GM23338 (cell line): ENCODE measurements at places on chromosomes 1 and 21. TPM values are rescaled to one million over a fixed set of nuclear protein-coding genes. Genes with fewer than 3 reads are reported as not detected.

DNA sequence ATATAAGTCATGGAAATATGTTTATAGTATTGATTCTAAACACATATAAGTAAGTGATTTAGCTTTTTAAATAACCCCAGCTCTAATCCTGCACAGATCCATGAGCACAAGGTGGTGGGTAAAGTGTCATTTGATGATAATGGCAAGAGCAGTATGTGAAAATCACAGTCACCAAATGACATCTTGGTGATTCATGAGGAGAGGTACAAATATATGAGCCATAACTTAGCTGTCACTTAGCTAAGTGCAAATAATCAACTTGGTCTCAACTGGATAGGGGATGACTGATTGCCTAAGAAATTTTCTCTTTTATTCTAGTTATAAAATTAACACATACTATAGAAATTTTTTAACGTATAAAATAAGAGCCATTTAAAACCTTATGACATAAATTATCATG is 198.1 kb downstream of the ZZZ3 start:
- no peaks in the 10 kb centered on the region for H3K27me3 ChIP-seq
- H3K4me3 ChIP-seq: no peak overlapping the region
- H3K36me3 ChIP-seq: no peaks in the 10 kb centered on the region
- no peak overlapping the region for H3K27ac ChIP-seq
- no peak for DNase-seq
- H3K4me1 ChIP-seq: no peaks in the 10 kb centered on the region

DNA sequence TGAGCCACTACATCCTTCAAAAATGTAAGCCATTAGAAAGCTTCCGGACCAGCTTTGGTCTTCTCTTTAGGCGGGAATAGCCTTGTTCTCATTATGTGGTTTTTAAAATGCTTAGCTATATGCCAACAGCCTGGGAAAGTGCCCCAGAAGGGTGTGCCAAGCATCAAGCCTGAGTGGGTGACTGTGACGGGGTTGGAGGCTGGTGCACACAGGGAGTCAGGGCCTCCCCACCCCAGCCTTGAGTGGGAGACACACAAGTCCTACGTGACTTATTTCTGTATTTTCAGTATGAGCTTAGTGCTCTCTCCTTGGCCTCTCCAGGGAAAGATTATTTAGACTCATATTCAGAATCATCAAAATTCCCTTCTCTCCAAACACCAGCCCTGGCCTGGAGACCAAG is 9.8 kb downstream of the UBASH3A start:
- H3K4me3 ChIP-seq: no peak overlapping the region
- no peaks in the 10 kb centered on the region for H3K27me3 ChIP-seq
- no peaks in the 10 kb centered on the region for H3K36me3 ChIP-seq
- no peak for DNase-seq

DNA sequence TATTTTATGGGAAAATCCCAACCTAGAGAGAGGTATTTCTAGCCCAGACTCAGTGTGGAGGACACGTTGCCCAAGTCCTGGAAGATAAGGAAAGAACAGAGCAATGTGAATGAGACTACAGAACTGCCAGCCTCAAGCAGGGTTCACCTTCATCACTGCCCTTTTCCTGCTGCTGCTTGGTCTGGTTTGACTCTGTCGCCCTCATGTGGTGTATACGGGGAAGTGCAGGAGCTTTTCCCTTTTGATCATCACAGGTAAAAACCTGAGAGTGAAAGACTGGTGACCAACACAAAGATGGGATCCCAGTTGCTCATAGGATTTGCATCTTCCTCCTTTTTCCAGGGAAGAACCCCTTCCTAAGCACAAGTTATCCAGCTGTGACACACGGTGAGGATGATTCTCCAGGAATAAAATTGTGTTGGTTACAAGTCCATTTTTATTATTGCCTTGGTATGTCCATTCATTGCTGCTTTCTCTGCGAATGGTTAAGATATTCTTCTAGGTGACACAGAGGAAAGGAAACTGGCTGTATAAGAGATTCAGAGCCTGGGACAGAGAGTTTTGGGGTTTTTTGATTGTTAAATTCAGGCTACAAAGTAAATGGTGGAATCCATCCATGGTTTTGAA is 89.5 kb upstream of the CD53 start:
- H3K27ac ChIP-seq: no peak overlapping the region
- no peaks in the 10 kb centered on the region for H3K36me3 ChIP-seq
- H3K27me3 ChIP-seq: peaks cover 16% of the 10 kb centered on the region
- H3K4me3 ChIP-seq: no peak overlapping the region

DNA sequence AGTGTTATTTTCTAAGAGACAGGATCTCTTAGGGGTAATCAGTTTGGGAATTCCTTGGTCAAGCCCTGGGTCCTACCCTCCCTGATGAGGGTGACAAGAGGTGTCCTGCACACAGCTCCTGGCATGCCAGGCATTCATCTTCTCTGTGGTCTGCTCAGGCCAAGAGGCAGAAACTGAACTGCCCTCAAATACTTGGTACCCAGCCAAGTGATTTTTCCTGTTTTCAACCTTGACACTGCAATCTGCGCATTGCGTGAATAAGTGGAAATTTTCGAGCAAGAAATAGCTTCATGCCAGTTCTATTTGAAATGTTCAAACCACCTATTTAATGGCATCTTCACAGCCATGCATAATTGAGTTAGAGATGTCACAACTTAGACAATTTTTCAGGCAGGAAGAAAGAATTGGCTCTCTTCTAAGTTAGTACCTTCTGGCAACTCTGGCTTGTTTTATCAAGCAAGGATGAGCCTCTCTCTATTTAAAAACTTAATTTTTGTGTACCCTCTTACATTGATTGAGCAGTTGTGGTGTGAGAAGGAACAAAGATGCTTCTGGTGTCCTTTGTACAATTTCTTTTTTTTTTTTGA is 27.0 kb downstream of the DNM3 start:
- H3K36me3 ChIP-seq: no peaks in the 10 kb centered on the region
- no peak overlapping the region for H3K27ac ChIP-seq
- no peak for DNase-seq
- peaks cover 18% of the 10 kb centered on the region for H3K4me1 ChIP-seq
- no peak overlapping the region for H3K4me3 ChIP-seq
- H3K27me3 ChIP-seq: no peaks in the 10 kb centered on the region

DNA sequence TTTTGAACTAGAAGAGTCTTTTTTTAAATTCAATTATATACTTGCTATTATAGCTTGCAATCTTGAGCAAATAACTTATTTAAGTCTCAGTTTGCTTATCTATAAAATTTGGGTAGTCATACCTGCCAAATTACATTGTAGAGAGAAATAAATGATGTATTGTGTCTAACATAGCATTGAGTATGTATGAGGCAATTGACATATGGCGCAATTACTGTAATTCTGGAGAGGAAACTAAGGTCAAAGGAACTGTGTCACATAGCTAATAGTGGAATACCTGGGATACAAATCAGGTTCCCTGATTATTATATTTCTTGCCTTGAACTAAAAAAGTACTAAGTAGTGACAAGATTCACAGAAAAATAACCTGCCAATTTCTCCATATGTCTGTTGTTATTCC is 302.5 kb downstream of the PDE4B start:
- no peaks in the 10 kb centered on the region for H3K4me1 ChIP-seq
- H3K36me3 ChIP-seq: no peaks in the 10 kb centered on the region
- DNase-seq: no peak

DNA sequence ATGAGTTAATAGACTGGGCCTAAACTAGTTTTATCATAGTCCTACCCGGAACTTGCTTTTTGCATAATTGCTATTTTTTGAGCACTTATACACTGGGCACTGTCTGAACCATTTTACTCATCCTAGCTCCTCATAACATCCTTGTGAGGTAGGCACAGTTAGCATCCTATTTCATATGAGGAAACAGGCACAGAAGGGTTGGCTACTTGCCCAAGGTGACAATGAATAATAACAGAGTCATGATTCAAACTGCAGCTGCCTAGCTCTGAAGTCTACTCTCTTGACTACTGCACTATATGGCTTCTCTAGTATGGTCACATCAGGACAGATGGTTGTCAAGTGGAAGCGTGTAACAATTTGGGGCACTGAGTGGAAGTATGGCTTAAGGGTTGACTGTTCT is 18.2 kb upstream of the RC3H1 start:
- H3K27me3 ChIP-seq: no peaks in the 10 kb centered on the region
- no peak overlapping the region for H3K27ac ChIP-seq
- no peak overlapping the region for H3K4me3 ChIP-seq
- no peaks in the 10 kb centered on the region for H3K4me1 ChIP-seq
- DNase-seq: no peak

- H3K4me1 ChIP-seq: no peaks in the 10 kb centered on the region
- DNase-seq: no peak
- H3K27me3 ChIP-seq: no peaks in the 10 kb centered on the region
- no peak overlapping the region for H3K27ac ChIP-seq
- no peak overlapping the region for H3K4me3 ChIP-seq
Measured at GRCh38 chr1:115233598-115233997, 104.5 kb downstream of the NGF start.

ORC1 gene
- total RNA-seq: 54.4 and 55.0 TPM in 2 replicates

AADACL4 gene
- total RNA-seq: not detected in 2 replicates

PRRX1 gene
- total RNA-seq: not detected in 2 replicates

RIPPLY3 gene
- 2.5 and 2.6 TPM in 2 replicates for total RNA-seq
